Lung (tissue), 17 donors: ENCODE measurements at places on chromosomes 1 and 21. TPM values are rescaled to one million over a fixed set of nuclear protein-coding genes. Genes with fewer than 3 reads are reported as not detected.
A peak's percentile ranks its signal among the peaks of the same experiment; 100 is the strongest.

GRCh38 chr1:115671176-115671934, 29.6 kb downstream of the VANGL1 start:
- no peak for DNase-seq

GRCh38 chr1:169872906-169873305, 20.8 kb downstream of the SCYL3 start:
- no peak for DNase-seq

GRCh38 chr1:112458756-112459155, 50.0 kb upstream of the WNT2B start:
- DNase-seq = peak; percentile 48

DNA sequence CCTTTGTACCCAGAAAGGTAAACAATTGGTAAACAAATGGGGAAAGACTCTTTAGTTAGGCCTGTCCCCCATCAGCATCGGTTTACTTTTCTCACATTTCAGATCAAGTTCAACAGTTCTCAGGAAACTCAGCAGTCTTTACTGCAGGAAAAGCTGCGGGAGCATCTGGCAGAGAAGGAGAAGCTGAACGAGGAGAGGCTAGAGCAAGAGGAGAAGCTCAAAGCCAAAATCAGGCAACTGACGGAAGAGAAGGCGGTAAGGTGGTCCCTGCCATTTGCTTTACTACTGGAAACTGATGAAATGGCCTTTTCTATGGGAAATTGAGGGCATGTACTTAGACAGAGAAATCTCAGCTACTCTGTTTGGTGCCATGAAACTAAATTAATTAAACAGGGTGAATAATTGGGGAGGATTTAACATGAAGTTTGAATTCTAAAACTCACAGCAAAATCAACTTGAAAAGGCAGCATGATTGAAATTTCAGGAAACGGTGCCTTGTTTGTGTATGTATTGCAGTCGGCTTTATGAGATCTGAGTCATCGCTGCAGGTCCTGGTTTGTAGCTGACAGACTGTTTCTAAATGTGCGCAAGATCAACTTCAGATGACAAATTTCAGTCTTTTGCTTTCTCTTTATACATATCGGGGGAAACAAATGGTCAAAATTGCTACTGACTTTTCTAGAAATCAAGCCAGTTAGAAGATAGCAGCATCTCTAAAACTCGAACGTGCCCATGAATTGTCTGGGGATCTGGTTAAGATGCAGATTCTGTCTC, 67.9 kb upstream of the EFHD2 start:
- DNase-seq = no peak

The CELSR2 gene
- total RNA-seq = 7.6 TPM

The CD48 gene
- 33.6 TPM for total RNA-seq

DNA sequence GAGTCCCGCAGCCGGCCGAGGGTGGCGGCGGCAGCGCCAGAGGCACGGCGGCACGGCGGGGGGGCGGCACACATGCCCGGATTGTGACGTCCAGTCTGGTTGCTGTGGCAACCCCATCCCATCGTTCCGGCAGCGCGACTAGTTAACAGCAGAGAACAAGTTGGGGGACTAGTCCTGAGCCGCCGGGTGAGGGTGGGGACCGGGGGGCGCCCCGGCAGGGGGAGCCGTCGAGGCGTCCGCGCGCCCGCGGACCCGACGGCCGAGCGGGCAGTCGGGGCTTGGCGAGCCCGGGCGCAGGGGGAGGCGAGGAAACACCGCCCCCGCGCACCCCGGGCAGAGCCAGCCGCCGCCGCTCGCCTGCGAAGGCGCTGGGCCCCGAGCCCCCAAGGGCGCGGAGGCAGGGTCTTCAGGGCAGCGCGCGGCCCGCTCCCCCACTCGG, at the start of gene CHD5:
CHD5 (minus strand) TSS at position 54 of the 439 bp plus-strand sequence. CDS start 298 bp downstream, outside the sequence.
- DNase-seq = no peak

The TSPAN2 gene
- total RNA-seq = 10.0 TPM

- no peak for DNase-seq
These were observed 309.1 kb upstream of the NRIP1 start for GRCh38 chr21:15373941-15374340.

The CELF3 gene
- 0.31 TPM for total RNA-seq

DNA sequence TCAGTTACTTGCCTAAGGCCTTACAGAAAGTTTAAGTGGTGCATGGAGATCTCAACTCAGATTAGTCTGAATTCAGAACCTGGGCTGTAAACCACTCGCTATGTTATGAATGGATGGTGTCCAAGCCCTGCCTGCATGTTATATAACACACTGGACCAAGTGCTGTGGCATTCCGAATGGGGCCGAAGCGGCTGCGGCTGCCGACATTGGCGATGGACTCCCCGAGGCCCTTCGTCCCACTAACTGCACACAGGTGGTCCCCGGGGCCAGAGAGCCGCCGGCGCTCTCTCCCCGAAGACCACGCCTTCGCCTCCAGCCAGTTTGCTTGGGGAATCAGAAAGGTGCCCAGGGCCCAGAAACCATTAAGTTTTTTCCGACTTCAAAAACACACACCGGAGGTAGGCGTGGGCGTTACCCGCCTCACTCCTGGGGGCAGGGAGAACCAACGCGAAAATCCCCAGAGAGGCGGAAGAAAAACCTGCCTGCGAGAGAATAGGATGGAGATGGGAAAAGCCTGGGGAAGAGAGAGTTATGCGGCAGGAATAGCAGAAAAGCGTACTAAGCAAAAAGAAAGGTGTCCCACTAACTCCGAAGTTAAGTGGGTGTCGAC, 579 bp upstream of the TENT5C start:
- no peak for DNase-seq

DNA sequence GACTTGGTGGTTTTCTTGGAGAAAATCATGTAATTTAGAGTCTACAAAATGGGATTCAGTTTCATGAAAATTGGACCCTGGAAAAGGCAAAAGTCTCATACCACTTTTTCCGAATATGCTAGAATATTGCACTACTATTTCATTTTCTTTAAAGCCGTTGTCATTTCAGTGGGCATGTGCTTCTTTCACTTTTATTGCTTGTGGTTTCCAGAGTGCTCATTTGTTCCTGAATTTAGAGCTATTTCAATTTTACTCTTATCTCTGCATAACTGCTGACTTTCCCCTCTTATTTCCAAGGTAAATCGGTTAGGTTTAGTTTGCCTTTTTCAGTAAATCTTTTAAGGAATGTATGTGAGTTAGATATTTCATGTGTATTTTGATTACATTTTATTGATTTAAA, 11.6 kb downstream of the HHAT start:
- DNase-seq = no peak

DNA sequence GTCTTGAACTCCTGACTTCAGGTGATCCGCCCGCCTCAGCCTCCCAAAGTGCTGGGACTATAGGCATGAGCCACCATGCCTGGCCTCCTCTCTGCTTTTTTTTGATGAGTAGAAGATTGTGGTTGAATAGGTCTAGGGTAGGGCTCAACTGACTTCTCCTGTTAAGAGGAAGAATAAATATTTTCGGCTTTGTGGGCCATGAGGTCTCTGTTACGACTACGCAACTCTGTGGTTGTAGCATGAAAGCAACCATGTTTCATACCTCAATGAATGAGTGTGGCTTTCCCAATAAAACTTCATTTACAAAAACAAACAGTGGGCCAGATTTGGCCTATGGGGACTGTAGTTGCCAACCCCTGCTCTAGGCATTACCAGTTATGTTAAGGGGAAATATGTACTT, 67.8 kb downstream of the NID1 start:
- DNase-seq = no peak

DNA sequence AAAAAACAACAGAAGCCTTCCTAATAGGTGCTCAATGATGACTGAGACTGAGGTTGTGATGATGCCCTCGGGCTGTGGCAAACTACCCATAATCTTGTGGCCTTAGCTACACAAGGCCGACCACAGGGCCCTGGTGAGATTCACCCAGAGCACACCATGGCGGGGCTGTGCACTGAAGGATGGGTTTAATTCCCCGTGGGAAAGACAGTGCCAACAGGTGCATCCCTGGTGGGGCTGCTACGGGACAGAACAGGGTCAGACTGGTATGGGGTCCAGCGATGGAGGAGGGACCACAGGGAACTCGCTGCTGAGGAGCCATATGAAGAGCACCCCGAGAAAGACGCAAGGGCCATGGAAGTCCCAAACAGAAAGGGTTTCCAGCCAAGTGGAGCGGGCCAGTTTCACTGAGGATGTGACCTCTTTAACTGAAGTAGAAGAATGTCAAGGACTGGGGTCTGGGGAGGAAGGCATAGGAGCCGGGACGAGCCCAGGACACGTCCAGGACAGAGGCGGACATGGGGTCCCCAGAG, 21.3 kb downstream of the PRDM15 start:
- DNase-seq = no peak

The PLOD1 gene
- total RNA-seq = 68.8 TPM

The UBL4B gene
- total RNA-seq = not detected

The EPS15 gene
- total RNA-seq = 71.1 TPM

DNA sequence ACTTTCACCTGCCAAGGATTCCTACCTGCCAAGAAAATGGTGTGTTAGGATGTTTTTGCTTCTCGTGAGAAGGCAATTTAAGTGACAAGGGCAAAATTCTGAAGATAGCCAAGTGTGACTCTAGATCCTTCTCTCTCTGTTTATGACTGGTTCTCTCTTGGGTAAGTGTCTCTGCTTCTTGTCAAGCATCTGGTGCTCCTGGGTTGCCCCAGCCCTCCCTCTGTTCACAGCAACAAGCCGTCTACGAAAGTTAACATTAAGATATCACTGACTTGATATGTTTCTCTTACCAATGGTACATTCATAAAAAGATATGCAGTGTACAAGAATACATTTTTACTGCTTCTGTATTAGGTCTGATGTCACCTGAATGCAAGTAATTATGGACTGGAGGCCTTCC, 55.4 kb downstream of the PROX1 start:
- DNase-seq = no peak

GRCh38 chr1:106619827-106620134, 436.7 kb upstream of the PRMT6 start:
- DNase-seq = no peak

The TBX15 gene
- 0.31 TPM for total RNA-seq

GRCh38 chr1:23897083-23897482, 16.1 kb downstream of the CNR2 start:
- DNase-seq = no peak

DNA sequence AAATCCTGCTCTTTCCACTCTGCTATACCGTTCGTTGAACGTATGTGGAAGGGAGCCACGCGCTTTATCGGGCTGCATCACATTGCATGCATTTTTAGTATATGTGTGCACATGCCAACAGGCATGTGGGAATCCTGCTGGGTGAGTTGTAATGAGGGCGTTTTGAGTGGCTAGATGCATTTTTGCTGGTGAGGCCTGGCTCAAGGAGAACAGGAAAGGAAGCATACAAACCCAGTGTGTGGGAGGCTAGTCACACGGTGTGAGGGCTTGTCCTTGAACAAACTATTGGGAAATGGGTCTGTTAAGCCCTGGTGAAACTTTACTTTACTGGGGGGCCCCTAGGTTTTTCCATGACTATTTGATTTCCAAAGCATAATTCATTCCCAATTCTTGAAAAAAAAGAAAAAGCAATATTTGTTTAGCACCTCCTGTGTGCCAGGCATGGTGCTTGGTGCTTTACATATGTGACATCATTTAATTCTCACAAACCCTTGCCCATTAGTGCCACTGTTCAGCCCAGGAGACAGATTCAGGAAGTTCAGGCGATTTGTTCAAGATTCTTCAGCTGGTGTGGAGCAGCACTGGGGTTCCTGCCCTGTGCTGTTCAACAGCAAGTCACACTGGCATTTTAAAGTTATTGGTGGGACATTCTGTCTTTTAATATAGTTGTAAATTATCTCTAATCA, 25.6 kb upstream of the JUN start:
- peak; percentile 82 for DNase-seq

GRCh38 chr1:214525535-214526019, 25.8 kb downstream of the PTPN14 start:
- no peak for DNase-seq

DNA sequence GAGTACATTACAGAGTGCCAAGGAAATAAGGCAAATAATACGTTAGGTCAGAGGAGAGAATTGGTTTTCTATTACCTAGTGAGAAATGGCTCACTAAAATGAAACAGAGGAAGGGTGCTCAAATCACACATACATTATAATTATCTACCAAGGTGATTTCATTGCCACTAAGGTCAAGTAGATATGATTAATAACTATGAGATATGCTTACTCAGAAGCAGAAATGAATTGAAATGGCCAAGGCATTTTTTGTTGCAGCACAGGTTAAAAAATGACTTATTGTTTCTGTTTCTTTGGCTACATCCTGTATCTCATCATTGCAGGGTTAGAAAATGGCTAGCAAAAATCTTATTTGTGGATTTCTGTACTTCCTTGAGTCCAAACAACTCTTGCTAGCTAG, 154.5 kb upstream of the GORAB start:
- no peak for DNase-seq
